ENCODE measurements at places on chromosomes 12 and 14.

DNA sequence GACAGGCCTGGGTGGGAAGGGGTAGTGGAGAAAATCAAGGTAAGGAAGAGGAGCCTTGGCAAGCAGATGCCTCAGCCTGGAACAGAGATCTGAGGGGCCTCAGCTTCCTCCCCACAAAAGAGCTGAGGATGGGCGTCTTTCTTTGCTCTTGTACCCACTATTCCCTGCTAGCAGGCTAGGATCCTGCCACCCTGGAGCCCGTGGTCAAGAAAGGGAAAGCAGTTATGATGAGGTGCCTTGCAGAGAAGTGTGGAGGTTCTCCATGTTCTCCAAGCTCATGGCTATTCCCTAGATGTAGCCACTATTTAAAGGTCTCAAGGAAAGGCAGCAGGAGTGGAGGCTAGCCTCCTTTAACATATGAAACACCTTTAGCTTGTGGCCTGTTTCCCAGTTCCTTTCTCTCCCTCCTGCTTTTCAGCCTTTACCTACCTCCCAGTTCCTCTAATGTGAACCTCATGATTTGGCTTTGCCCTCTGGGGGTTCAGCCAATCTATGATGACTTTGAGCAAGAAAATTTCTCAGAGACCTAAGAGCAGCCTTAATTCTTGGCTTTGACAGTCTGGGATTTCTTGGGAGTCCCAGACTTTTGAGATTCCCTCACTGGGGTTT lies 1.1 kb downstream of the IKZF4 start:
- DNase-seq = no peak

DNA sequence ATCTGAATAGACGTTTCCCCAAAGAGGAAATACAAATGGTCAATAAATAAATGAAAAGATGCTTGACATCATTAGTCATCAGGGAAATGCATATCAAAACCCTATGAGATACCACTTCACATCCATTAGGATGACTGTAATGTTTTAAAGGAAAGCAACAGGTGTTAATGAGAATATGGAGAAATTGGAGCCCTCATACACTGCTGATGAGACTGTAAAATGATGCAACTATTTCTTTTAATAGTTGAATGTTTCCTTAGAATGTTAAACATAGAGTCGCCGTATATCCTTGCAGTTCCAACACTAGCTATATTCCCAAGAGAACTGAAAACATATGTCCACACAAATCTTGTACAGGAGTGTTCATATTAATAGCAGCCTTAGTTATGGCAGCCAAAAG lies 133.2 kb downstream of the SLC38A4 start:
- DNase-seq = no peak

- DNase-seq = no peak
Measured at GRCh38 chr14:50270932-50271331, 39.6 kb upstream of the SOS2 start.

DNA sequence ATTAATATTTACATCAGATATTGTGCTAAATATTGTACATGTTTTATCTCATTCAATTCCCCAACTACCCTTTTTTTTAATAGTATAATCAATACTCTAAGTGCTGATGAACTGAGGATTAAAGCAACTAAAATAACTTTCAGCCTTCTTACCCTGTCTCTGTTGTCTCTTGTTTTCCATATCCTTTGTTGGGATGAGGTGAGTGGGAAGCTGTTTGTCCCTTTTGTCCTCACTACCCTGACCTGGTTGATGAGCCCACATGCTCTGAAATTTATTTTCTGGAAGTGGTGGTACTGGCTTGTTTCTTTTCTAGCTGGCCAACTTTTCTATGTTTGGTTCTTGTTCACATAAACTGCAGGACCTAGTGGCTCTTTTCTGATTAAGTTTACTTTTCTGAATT lies 9.6 kb upstream of the ART4 start:
- DNase-seq = no peak

GRCh38 chr14:99521176-99522024 lies 40.2 kb downstream of the CCNK start:
- no peak for DNase-seq

DNA sequence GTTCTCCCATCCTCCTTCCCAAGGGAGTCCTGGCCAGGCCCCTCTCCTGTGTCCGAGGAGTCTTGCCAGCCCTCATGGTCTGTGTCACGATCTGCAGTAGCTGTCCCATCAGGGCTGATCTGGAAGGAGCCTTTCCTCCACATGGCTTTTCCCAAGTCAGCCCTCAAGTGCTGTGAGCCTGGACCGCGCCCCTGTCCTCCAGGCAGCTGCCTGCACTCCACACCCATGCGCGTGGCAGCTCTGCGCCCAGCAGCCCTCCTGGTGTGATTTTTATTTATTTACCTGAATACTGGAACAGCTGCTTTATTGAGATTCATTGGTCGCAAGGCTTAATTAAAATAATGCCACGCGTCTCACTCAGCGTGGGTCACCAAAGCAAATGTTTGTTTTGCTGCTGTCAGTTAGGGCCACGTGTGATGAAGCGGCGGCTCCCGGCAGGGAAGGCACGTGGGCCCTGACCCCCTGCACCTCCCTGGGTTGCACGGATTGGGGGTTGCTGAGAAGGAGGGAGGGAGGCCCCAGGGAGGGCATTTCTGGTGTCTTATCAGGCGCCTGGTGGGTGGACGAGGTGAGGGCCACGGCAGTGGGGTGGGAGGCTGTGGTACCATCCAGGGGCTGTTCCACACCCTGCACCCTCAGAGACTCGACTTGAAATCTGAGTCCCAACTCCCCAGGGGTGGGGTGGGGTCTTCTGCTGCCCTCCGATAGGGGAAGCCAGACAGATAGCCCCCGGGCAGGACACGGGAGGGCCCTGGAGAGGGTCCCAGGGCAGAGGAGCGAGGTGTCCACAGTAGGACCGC lies 206.3 kb upstream of the C14orf180 start:
- DNase-seq = no peak

GRCh38 chr14:61098721-61099120 lies 117.7 kb downstream of the SLC38A6 start:
- DNase-seq = no peak

DNA sequence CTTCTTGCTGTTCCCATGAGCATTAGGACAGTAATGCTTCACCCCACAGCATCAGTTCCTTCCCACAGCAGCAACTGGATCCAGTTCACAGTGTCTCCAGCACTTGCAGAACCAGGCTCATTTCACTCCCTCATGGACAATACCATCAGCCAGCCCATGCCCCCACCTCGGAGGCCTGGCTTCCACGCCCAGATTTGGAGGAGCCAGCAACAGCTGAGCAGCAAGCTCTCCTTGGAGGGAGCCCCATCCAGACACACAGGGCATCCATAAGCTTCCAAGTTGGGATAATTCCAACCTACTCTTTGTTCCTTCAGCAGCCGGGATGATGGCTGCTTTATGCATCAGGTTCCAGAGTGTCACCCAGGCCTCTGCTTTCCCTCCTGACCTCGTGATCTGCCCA lies 250.0 kb downstream of the GLT1D1 start:
- DNase-seq = no peak

DNA sequence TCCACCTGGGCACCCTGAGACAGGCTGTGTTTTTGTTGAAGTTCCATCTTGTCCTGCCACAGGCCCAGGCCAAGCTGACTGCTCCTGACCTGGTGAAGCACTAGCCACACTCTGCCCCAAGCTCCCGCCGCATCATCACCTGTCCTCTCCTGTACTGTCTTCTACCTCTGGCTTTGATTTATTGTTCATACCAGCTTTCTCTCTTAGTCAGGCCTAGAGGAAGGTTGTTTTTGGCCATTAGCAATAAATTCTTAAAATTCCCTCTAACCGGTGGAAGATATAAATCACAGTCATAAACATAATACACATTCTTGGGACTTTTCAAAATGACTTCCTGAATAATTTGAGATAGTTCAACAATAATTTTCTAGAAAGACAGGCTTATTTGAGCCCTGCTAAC lies 169.4 kb downstream of the DAD1 start:
- DNase-seq = no peak

DNA sequence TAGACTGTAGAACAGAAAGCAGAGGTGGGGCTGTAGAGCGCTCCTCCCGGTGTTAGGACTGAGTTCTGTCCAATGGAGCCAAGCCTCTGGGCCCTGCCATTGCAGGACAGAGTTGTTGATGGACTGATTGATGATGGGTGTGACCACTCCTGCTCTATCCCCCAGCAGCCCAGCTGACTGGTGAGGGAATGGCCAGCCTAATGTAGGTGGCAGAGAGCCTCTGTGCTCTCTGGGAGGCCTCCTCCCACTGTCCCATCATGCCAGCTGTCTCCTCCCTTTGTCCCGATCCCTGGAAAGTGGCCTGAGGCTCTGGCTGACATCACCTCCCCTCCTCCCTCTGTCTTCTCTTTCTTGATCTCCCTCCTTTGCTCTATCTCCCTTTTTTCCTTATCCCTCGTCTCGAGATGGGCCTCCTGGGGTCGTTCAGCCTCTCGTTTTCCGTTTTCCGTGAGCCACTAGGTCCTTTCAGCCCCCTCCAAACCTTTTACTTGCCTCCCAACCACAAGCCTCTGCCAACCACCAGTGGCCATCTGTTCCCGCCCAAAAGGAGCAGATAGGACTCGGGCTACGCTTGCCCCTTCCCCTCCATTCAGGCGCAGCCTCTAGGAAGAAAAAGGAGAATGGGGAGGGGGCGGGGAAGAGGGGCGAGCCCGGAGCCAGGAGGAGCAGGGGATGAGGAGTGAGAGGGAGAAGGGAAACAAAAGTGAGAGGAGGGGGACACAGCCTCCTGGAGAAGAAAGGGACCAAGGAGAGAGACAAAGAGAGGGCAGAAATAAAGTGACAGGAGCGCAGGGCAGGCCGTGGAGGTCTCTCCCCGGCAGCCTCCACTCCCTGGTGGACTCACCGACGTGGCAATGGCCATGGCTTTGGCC lies 572 bp downstream of the EFS start:
- DNase-seq = no peak

DNA sequence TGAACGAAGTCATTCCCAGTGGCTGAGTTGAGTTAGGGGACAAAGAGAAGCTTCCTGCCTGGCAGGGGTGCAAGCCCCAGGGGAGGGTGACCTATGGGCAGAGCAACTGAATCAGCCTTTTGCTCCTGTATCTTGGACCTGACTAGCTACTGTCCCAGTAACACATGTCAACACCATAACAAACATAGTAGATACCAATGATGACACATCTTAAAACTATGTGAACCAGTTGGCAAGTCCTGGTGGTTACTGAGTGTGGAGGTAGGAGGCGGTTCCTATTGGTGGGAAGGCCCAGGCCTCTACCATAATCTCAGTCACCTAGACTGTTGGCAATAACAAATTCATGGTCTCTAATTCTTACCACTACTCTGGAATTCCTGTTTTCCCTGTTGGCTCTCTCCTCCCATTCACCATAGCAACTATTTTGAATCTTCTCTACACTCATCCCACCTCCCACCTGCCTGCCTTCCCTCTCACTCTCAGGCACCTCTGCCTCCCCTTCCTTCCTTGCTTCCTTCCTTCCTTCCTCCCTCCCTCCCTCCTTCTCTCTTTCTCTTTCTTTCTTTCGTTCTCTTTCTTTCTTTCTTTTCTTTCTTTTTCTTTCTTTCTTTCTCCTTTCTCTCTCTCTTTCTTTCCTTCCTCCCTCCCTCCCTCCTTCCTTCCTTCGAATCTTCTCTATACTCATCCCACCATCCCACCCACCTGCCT lies 8.1 kb upstream of the P2RX7 start:
- DNase-seq = no peak

DNA sequence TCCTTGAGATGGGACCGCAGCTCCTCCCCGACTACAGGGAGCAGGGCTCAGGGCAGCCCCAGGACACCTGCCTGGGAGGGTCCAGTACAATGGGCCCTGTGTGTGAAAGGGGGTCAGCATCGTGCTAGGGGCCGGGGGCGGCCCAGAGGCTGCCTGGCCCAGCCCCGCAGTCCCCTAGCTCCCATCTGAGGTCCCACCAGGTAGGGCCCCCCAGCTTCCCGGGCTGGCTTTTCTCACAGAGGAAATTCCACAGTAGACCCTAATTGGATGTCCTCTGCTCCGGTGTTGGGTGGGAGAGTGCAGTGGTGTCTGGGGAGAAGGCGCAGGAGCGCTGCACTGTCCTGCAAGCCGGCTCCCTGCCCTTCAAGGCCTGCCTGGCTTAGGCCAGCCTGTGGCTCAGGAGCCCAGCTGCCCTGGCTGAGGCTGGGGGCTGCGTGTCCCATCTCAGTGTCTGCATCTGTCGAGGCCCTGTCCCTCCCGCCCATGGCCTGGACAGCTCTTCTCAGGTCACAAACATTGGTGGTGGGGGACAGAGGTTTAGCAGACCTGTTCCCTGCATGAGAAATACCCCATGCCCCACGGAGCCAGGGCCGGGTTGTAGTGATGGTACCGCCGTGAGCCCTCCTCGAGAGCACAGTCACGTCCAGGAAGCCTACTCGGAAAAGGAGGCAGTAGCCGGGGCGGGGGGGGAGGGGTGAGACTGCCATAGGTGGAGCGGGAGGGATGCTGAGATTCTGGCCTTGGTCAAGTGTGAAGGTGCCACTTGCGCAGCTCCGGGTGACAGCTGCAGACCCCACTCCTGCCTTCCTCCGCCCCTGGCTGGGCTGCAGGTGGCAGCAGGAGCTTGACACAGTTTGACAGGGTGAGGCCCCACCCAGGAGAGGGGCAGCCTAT lies 11.6 kb downstream of the HIP1R start:
- DNase-seq = no peak

GRCh38 chr12:4566474-4566873 lies 4.5 kb downstream of the DYRK4 start:
- no peak for DNase-seq

- no peak for DNase-seq
Measured at GRCh38 chr12:100058482-100059029, 73.8 kb upstream of the ANKS1B start.

- no peak for DNase-seq
Measured at GRCh38 chr14:26594756-26595545, 2.9 kb downstream of the NOVA1 start.

DNA sequence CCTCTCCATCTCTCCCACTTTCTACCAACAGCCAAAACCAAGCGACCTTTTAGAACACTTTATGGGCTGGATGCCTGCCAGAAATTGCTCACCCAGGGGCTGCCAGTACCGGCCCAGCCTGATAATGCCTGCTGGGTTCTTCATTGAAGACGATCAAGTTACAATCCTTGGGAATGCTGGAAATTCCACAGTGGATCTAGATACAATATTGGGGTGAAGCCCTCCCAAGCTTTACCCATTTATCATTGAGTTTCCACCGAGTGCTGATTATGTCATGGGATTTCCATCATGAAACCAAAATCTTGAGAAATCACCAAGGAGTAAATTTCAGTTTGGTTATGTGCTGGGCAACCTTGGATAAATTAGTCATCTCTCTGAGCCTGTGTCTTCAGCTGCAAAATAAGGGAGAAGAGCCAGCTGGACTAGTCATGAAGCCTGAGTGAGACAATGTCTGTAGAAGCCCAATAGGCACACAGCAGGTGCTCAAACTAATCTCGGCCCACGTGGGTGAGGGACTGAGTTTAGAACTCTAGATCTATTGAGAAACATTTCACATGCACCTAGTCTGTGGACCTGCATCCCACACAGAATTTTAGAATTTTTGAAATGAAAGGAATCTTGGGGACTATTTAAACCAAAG lies 75.5 kb upstream of the CLMN start:
- no peak for DNase-seq

DNA sequence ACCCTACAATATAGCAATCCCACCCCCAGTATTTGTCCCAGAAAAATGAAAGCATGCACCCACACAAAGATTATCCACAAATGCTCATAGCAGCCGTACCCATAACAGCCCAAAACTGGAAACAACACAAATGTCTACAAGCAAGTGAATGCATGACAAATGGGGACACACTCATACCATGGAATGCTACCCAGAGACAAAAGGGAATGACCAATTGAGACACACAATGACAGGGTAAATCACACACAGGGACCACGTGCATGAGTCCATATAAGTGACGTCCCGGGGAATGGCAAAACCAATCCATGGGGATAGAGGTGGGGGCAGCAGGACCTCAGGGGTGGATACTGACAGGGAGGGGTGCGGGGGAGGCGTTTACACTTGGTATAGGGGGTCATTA lies 33.4 kb downstream of the SCARB1 start:
- no peak for DNase-seq

Data from activated gamma-delta T cell treated with anti-CD3 and anti-CD28 coated beads, Interleukin-2, amount 50 U/mL, for 16 hours (primary cell).